Fibroblast of upper back skin (primary cell): ENCODE measurements at places on chromosomes 7 and 10.

DNA sequence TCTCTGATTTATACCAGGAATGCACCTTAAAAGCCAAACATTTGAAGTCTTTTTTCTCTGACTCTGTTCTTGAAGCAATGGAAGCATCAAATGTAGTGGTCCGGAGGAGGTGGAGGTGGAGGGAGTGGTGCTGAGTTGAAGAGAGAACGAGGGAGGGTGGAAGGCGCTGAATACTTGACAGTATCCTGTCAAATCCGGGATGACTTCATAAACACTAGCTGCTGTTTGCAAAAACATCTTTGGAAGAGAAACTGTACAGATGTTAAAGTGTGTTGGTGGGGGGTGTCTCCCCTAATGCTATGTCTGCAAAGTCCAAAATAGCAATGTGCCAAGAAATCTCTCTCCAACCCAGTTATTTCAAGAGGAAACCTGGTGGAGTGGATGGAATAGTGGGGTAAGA lies 328.5 kb upstream of the AUTS2 start:
- no peak for DNase-seq

- no peak for DNase-seq
Observed at GRCh38 chr10:25083546-25084111, 67.2 kb downstream of the THNSL1 start.

GRCh38 chr7:90720984-90721760 lies 125.1 kb downstream of the CDK14 start:
- DNase-seq = peak; percentile 91

GRCh38 chr10:1149793-1150637 lies 93.8 kb downstream of the WDR37 start:
- no peak for DNase-seq

- no peak for DNase-seq
Observed at GRCh38 chr10:24251547-24251946, 42.6 kb downstream of the KIAA1217 start.

- DNase-seq = peak; percentile 10
Observed at GRCh38 chr7:132177708-132178401, 398.4 kb downstream of the PLXNA4 start.

DNA sequence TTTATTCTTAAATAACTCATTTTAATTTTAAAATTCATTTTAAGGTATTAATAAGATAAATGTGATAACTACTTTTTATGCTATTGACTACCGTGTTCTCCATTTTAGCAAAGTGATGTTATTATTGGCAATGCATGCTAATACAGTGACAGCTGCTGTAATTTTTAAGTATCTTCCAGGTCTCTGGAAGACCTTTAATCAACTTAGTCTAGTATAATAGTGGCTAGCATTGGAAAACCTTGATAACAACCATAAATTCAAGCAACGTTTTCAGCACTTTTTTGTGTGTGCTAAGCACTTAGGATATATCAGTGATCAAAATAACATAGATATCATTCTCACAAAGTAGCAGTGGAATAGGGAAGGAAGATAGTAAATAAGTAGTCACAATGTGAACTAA lies 230.9 kb upstream of the MAGI2 start:
- DNase-seq = no peak
